Stimulated activated CD4-positive, alpha-beta T cell treated with anti-CD3 and anti-CD28 coated beads, Interleukin-2, amount 100 ng/mL, for 48 hours (primary cell): ENCODE measurements at places on chromosomes 6 and 20.

GRCh38 chr6:25237579-25237978 lies 41.6 kb upstream of the CARMIL1 start:
- no peak for DNase-seq

DNA sequence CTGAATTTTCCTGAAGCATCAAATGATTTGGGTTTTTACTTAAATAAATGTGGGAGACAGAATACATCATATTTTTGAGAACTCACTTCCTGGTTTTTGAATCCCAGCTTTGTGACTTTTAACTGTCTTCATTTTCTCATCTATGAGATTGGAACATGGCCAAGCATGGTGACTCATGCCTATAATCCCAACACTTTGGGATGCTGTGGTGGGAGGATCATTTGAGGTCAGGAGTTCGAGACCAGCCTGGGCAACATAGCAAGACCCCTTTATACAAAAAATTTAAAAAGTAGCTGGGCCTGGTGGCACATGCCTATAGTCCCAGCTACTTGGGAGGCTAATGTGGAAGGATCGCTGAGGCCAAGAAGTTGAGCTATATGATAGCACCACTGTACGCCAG lies 122.3 kb downstream of the QKI start:
- DNase-seq = no peak

DNA sequence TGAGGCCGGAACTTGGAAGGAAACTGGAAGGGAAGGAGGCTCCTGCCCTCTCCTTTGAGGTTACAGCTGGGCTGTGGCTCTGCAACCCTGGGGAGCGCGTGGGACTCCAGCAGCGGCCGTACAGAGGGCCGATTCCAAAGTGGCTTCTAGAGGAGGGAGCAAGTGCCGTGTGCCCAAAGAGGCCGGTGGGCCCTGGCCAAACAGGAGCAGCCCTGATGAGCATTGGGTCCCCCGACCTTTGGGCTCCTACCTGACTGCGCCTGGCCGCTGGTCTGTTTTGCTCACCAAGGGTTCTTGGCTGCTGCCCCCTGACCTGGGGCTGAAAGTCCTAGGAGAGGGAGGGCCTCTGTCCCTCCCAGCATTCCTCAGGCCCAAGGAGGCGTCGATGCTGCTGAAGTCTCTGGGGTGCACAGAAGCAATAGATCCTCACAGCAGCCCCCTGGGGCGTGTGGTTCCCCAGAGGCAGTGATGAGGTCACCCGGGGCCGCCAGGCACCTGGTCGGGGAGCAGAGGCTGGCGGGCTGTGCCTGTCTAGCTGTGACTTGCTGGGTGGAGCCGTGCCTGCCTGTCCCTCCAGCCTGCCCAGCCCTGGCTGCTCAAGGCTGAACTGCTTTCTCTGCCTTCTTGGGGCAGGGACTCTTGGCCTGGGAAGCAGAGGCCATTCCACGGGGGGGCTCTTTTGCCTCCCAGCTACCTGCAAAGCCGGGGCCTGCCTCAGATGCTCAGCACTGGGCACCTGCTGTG lies 9.8 kb downstream of the RBM38 start:
- DNase-seq = no peak

GRCh38 chr6:144062786-144063185 lies 32.6 kb downstream of the SF3B5 start:
- DNase-seq = no peak

- DNase-seq = no peak
These were observed 203.3 kb upstream of the IMPG1 start for GRCh38 chr6:76275746-76276145.

DNA sequence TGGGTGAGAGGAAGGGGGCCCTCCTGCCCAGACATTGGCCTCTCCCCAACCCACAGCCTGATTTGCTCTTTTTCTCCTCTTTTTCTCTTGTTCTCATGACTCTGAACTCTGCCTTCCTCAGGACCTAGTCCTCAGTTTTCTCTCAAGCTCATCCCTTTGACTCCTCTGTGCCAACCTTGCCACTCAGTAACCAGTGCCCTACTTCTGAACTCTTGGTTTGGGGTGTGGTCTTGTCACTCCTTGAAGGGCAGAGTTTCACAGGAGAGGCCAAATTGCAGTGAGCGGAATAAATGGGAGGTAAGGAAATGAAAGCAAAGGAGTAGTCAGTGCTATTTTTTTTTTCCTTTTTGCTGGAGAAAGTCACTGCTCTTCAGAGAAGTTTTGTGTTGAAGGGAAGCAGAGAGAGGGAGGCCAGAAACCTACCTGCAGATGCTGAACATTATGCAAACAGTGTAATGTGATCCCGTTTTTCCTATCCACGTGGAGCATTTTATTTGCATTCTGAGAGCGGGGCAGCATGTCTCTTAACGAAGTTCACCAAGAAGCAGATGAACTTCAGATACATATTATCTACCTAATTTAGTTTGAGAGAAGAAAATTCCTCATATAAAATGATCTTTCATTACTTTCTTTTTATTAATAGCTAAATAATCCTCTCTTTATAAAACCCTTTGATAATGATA lies 26.9 kb downstream of the CFAP61 start:
- DNase-seq = no peak

- no peak for DNase-seq
These were observed 24.8 kb upstream of the DYNLRB1 start for GRCh38 chr20:34491226-34491931.

GRCh38 chr6:148349466-148349865 lies 6.8 kb downstream of the SASH1 start:
- DNase-seq = no peak

- DNase-seq = no peak
These were observed 77.1 kb downstream of the CDYL start for GRCh38 chr6:4853349-4853748.

DNA sequence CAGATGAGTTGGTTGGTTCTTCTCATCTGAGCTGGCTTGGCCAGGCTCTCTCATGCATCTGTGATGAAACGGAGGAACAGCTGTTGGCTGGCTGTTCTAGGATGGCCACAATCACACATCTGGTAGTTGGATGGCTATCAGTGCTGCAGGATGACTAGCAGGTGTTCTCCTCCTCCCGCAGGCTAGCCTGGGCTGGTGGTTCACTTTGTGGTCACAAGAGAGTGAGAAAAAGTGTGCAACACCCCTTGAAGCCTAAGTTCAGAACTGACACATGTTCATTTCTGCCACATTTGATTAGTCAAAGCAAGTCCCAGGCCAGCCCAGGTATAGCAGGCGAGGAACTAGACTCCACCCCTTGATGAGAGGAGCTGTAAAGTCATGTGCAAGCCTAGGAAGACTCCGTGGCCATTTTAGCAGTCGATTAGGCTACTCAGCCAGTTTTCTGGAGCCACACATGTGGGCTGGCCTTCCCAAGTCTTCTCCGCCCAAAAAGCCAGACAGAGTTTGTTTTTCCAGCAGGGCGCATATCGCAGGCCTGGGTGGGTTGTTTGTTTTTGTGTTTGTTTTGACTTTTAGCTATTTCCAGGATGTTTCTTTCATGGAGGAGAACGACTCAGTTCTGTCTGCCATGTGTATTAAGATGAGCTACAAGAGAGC lies 120.8 kb downstream of the ISM1 start:
- no peak for DNase-seq
